ENCODE measurements at places on chromosomes 3 and 15.

- no peak for DNase-seq
Observed at GRCh38 chr3:147359177-147360050, 46.9 kb downstream of the ZIC4 start.

DNA sequence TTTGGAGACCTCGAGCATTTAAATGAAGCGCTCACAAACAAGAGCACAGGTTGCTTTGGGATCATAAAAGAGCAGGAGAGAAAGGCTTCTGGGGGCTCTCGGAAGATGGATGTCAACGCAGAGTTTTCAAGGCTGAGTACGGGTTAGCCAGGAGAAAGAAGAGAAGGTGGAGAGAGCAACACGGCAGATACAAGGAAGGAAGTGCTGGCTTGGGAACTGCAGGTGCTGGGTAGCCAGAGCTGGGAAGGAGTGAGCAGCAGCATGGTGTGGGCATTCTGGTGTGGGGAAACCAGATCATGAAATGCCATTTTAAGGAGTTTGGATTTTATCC is 580 bp upstream of the RUBCN start:
- DNase-seq, result no peak

DNA sequence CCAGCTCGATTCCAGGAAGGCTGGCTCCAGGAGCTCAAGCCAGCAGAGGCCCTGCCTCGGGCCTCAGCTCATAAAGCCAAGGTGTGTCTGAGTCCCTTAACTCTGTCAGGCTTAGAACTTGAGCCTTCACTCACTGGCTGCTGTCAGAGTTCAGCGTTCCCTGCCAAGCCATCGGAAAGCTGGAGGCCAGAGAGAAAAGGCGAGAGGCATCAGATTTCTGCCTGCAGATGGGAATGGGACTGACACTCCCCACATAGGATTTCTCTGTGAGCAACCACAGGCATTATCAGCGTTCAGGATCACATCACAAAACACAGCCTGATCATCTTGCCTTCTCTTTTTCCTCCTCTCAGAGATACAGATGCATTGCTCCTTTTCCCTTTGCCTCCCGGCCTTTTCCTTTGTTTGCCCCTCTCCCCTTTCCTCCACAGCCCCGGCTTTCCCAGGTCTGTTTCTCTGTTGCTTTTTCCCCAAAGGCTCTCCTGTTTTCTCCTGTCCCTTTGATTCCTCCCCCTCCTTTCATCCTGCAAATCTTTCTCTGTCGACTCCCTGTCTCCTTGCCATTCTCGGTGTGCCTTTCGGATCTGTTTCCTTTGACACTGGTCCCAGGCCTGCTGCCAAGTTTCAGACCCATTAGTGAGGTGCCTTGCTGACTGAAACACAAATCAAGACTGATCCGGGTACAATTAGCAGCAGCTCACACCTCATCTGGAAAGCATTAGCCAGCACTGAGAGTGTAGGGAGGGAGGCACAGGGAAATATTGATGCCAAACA is 44.5 kb upstream of the BOC start:
- no peak for DNase-seq

DNA sequence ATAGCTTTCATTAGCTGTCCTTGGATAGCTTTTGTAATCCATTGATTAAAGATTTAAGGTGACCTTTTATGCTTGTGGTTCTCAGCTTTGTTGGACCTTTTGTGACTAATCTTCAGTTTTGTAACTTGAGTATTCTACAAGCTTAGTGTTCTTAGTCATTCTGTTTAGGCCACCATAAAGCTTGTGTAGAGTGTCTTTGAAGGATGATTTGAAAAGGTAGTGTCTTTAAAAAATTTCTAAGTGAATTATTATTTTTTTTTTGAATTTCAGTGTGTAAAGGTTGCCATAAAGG is 7.5 kb downstream of the MORF4L1 start:
- no peak for DNase-seq

DNA sequence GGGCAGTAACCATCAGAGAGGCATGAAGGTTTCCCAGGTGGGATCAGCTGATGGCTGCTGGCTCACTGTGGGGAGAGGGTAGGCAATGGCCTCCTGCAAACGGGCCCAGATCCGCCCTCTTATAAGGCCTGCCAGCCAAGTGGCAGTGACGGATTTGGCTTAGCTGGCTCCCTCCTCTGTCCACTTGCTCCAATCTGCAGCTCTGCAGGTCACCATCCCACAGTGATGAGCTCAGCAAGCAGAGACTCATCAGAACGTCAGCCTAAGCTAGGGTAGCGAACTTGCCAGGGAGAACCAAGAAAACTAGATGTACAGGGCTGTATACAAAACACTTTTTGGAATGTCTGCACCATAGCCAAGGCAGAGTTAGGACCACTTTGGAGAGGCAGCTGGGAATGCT is 62.8 kb upstream of the DCLK3 start:
- no peak for DNase-seq

DNA sequence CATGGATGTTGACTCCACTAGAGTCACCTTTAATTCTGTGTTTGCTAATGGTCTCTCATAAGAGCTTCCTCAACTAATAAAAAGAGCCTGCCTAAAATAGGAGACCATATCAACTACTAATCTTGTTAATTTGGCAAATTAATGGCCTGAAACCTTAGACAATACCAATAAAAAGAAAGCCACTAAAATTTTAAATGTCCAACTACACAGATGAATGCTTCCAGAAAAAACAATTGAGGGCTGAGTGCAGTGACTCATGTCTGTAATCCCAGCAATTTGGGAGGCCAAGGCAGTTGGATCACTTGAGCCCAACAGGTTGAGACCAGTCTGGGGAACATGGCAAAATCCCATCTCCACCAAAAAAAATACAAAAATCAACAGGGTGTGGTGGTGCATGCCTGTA is 230.9 kb downstream of the NSUN3 start:
- DNase-seq, result no peak

DNA sequence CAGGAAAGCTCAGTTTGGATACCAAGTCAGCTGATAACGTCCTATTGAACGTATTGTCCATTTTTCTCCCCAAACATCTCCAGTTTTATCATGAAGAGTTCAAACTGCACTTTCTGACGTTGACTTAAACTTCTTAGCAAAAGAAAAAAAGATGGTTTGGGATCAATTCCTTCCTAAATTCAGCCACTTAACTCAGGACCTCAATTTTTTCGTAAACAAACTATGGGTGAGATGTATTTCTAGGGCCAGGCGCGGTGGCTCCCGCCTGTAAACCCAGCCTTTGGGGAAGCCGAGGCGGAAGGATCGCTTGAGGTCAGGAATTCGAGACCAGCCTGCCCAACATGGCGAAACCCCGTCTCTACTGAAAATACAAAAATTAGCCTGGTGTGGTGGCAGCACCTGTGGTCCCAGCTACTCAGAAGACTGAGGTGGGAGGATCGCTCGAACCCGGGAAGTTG is 464 bp upstream of the MRPS25 start:
- DNase-seq, result no peak

DNA sequence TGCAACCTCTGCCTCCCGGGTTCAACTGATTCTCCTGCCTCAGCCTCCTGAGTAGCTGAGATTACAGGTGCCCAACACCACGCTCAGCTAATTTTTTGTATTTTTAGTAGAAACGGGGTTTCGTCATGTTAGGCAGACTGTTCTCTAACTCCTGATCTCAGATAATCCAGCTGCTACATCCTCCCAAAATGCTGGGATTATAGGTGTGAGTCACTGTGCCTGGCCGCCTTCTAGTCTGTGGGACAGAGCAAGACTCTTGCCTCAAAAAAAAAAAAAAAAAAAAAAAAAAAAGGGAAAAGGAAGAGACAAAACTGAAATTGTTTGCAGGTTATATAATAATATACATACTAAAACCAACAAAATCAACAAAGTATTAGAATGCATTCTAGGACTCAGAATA is 215.2 kb downstream of the PCCB start:
- DNase-seq, result no peak

- no peak for DNase-seq
Observed at GRCh38 chr3:32869513-32870047, 51.8 kb downstream of the TRIM71 start.

- no peak for DNase-seq
Observed at GRCh38 chr3:81741216-81741615, 20.2 kb downstream of the GBE1 start.

DNA sequence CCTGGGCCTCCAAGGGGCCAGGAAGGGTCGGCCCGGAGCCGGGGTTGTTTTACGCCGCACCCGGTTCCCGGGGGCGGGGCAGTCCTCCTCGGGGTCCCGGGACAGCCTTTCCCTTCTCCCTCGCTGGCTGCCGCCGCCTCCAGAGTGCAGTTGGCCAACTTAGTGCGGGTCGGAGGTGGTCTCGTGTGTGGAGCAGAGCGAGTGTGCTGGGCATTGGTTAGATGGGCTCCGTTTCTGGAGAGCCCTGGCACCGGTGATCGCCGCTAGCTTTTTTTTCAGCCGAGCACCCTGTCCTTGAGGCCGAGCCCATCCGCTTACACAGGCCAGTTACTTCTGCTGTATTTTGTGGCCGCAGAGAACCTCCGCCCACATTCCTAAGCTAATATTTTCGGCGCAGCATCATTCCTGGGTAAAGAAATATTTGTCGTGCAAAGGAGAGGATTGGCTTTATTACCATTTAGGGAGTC is 585 bp downstream of the KIF23 start:
- DNase-seq, result no peak

- DNase-seq, result no peak
Observed at GRCh38 chr15:28022961-28023360, 76.2 kb downstream of the OCA2 start.

DNA sequence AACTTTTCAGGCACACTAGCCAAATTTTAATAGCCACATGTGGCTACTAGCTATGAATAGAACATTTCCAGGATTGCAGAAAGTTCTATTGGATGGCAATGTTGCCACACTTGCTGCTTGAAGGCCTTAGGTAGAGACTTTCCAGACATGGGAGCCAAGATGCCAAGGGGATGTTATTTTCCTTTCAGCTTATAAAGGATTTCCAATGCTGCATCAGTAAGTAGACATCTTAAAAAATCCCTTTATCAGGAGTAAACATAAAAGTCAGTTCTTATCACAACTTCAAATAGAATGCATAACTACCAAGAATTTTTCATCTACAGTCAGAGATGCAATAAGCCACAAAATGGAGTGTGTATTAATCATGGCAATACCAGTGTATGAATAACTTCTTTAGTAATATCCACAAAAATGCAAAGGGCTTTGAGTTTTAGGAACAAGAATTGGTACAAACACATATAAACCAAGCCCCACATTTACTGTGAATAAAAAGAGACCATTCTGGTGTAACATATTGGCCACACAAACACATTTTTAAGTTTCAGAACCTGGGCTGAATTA is 457.1 kb upstream of the ADAMTS9 start:
- DNase-seq, result no peak
